Gastrocnemius medialis (tissue), 4 donors: ENCODE measurements at places on chromosomes 1 and 21. TPM values are rescaled to one million over a fixed set of nuclear protein-coding genes. Genes with fewer than 3 reads are reported as not detected.

GRCh38 chr1:220818421-220819173 is 31.9 kb downstream of the MTARC1 start:
- no peaks in the 10 kb centered on the region for H3K27me3 ChIP-seq
- DNase-seq: no peak
- H3K27ac ChIP-seq: no peak overlapping the region
- H3K4me1 ChIP-seq: peaks cover 12% of the 10 kb centered on the region
- no peaks in the 10 kb centered on the region for H3K36me3 ChIP-seq
- no peak overlapping the region for H3K4me3 ChIP-seq

- H3K27ac ChIP-seq: no peak overlapping the region
- DNase-seq: no peak
- peaks cover 4% of the 10 kb centered on the region for H3K4me1 ChIP-seq
- no peak overlapping the region for H3K4me3 ChIP-seq
- no peaks in the 10 kb centered on the region for H3K27me3 ChIP-seq
Observed at GRCh38 chr1:28893403-28894102, 20.8 kb upstream of the EPB41 start.

DNA sequence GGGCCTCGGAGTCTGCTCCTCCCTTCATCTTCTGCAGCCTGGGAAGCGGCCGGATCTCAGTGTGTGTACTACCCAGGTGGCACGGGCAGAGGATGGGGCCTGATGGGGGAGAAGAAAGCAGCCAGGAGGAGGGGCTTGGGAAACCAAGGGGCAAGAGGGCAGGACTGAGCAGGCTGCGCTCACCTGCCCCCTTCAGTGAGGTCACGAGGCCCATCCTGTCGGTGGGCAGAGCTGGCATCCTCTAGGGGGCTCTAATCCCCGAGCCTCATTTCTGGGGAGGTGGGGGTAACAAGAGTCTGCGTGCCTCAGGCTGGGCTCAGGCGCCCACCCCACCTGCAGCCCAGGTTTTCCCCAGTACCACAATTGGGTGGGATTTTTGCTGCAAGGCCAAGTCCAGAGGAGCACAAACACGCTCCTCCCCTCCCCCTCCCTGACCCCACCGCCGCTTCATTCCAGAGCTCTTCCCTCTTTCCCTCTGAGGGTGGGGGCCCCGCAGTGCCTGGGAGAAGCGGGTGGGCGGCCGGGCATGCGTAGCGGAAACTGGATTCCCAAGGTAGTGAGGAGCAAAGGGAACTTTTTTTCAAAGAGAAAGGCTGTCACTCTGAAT is 1.8 kb upstream of the WNT3A start:
- peak; percentile 6 for DNase-seq
- no peak overlapping the region for H3K27ac ChIP-seq
- H3K36me3 ChIP-seq: no peaks in the 10 kb centered on the region
- peaks cover 55% of the 10 kb centered on the region for H3K27me3 ChIP-seq

GRCh38 chr1:227486559-227486958 is 76.8 kb upstream of the ZNF678 start:
- no peak overlapping the region for H3K4me3 ChIP-seq
- no peaks in the 10 kb centered on the region for H3K4me1 ChIP-seq
- no peak overlapping the region for H3K27ac ChIP-seq
- H3K36me3 ChIP-seq: no peaks in the 10 kb centered on the region
- H3K27me3 ChIP-seq: no peaks in the 10 kb centered on the region
- DNase-seq: no peak

DNA sequence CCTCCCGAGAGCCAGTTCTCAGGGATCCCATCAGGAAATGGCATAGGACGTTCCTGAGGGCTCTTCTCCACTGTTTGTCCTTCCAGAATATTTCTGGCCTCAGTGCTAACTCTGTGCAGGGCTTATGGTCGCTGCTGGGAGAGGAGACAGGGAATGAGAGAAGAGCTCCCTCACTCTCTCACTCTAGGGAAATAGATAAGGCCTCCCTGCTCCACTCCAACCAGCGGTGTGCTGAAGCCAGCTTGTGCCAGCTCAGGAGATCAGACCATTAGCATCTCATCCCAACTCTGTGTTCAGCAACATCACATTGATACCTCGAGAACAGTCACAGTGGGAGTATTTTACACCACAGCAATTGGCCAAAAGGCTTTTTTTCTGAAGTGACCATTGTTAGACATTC is 49.2 kb upstream of the ZC3H12A start:
- DNase-seq: no peak
- H3K27me3 ChIP-seq: peaks cover 5% of the 10 kb centered on the region
- H3K27ac ChIP-seq: no peak overlapping the region
- H3K4me3 ChIP-seq: no peak overlapping the region

LCE3D gene
- not detected for total RNA-seq

GRCh38 chr1:180542113-180542837 is 16.5 kb upstream of the OVAAL start:
- H3K4me1 ChIP-seq: peaks cover 8% of the 10 kb centered on the region
- no peaks in the 10 kb centered on the region for H3K36me3 ChIP-seq
- DNase-seq: no peak
- no peak overlapping the region for H3K27ac ChIP-seq

DNA sequence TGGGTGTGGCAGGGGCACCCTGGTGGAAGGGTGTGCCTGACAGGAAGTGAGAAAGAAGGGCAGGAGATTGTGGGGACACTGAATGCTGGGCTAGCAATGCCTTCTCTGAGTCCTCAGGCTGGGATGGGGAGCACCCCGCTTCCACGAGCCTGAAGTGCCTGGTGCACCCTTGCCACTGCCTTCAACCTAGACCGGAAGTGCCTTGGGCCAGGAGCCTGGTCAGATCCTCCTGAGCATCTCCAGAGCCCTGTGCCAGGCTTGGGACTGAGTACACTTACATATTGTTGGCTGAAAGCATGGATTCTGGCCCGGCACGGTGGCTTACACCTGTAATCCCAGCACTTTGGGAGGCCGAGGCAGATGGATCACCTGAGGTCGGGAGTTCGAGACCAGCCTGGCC is 205.8 kb upstream of the EDN2 start:
- peaks cover 11% of the 10 kb centered on the region for H3K4me1 ChIP-seq
- no peak overlapping the region for H3K27ac ChIP-seq
- H3K36me3 ChIP-seq: no peaks in the 10 kb centered on the region
- no peak overlapping the region for H3K4me3 ChIP-seq
